Dermis microvascular lymphatic vessel endothelial cell (primary cell): ENCODE measurements at places on chromosomes 1 and 21.

GRCh38 chr1:93695411-93696005 is 13.9 kb upstream of the BCAR3 start:
- DNase-seq: no peak

DNA sequence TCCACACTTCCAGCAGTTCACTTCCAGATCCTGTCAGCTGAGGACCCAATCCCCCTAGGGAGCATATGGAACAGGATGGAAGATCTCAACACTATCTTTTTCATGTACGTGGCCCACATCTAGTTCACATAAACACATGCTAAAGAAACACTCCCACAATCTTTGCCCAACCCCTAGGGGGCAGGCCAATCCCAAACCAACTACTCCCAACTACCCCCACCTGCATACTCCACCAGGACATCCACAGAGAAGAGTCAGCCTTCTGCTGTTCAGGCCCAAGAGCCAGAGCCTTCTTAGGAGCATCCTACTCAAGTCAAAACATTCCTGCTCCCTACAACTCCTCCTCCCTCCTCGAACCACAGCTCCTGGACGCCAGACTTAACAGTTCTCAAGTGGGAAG is 5.6 kb upstream of the SLC5A9 start:
- DNase-seq: no peak

- no peak for DNase-seq
Observed at GRCh38 chr1:30508611-30509010, 214.8 kb downstream of the MATN1 start.

DNA sequence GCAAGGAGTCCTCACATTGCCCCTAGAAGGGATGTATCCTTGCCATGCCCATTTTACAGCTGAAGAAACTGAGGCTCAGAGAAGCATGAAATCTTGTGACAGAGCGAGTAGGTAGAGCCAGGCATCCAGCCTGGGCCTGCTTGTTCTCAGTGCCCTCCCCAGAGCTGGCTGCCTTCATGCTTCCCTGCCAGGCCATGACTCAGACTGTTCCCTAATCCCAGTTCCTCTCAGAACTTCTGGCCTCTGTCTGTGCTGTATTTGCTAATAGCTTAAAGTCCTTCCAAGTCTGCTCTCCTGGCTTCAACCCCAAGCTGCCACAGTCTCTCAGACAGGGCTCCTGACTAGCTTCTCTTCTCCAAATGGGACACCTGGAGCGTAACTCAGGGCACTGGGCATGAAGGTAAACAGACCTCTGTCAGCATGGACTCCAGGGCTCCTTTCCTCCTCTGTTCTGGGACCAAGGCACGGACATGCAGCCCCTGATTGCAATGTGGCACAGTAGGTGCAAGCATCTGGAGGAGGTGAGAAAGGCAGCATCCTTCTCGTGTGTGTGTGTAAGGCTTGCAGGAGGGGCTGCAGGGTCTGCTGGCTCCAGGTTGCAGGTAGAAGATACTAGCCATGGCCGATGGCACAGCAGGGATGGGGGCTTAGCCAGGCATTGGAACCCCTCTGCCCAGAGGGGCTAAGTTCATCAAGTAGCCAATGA is 122.7 kb downstream of the HMGB4 start:
- no peak for DNase-seq

- DNase-seq: no peak
Observed at GRCh38 chr1:226957714-226958113, 17.6 kb downstream of the COQ8A start.

DNA sequence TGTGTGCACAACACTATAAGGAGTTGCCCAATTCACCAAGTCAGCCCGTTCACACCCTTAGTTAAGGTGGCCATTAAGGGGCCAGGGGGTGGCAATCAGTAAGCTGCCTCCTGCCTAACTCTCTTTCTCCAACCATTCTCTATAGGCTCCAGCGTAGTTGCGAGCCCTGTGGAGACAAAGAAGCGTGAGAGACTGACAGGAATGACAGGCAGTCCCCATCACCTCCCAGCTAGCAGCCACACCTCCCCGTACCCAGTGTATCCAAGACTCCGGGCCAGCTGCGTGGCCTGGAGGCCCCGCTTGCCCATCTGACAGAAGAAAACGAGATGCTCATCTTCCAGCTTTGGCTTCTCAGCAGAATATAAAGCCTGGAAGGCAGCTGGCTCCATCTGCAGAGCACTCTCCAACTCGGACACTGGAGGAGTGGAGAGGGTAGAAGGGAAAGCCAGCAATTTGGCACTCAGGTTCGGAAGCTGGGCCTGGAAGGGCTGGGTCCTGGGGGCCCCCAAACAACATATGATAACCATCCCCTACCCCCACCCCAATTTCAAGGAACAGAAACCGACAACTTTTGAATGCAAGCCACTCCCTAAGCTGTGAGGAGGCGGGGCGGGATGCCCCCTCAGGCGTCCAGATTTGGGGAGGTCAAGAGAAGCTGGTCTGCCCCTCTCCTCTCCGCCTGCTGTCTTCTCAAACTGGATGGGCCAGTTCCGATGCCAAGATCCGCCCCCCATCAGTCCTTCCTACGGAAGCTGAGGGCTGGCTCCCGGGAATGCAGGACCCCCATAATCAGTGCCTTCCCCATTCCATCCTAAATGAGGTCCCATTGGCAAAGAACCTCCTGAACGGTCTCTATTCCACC is 872 bp downstream of the TSTD1 start:
- no peak for DNase-seq

DNA sequence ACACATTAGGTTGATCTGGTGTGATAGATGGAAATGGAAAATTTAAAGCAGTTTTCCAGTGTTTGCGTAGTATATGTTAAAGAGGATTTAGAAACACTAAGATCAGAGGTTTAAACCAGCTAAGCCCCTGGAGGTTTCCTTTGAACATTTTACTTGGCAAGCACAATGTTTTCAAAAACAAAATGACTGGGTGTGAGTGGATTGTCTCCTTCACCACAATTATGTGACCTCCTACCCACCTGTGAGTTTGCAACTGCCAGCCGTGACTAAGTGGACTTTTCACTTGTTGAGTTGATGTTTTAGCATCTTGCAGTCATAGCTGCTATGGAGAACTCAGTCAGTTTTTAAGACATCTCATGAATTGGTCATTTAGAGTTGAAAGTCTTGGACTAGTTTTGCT is 4.7 kb downstream of the CCDC190 start:
- DNase-seq: peak; percentile 94

- DNase-seq: no peak
Observed at GRCh38 chr1:229880271-229881170, 186.5 kb upstream of the GALNT2 start.

- DNase-seq: no peak
Observed at GRCh38 chr21:28421716-28422524, 570.8 kb downstream of the LTN1 start.

- DNase-seq: no peak
Observed at GRCh38 chr1:173823781-173824314, 625 bp upstream of the DARS2 start.

GRCh38 chr1:10839188-10839770 is 42.8 kb upstream of the CASZ1 start:
- no peak for DNase-seq

GRCh38 chr1:180563026-180563827 is 4.5 kb downstream of the OVAAL start:
- no peak for DNase-seq

DNA sequence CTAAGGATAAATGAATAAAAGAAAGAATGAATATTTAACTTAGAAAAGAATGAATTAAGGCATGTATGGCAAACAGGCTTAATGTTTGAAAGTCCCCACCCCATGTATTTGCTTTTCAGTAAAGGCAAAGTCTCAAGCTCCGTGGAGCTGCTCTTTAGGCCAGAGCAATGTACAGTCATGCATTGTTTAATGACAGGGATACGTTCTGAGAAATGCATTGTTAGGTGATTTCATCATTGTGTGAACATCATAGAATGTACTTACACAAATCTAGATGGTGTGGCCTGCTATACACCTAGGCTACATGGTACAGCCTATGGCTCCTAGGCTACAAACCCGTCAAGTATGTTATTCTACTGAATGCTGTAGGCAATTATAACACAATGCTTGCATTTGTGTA is 51.6 kb upstream of the SPATA6 start:
- no peak for DNase-seq
